ENCODE measurements at places on chromosomes 7 and 10.

GRCh38 chr7:94431619-94432280 is 37.1 kb downstream of the COL1A2 start:
- no peak for DNase-seq

DNA sequence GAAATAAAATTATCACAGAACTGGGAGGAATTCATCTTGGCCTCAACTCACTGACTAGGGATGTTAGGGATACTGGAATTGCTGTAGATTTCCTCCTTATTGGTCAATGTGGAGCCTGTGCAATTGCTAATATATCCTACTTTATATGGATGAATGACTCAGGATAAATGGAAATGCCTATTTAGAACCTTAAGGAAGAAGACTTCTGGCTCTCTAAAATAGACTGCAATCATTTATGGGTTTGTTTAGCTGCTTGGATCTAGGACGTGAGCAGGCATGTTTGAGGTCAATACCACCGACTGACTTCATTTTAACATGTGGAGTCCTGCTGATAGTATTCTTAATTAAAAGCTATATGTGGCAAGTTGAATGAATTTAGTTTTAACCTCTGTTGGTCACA is 1040.1 kb upstream of the LRRN3 start:
- DNase-seq = no peak

GRCh38 chr10:31595992-31596391 is 277.0 kb downstream of the ZEB1 start:
- DNase-seq = no peak

DNA sequence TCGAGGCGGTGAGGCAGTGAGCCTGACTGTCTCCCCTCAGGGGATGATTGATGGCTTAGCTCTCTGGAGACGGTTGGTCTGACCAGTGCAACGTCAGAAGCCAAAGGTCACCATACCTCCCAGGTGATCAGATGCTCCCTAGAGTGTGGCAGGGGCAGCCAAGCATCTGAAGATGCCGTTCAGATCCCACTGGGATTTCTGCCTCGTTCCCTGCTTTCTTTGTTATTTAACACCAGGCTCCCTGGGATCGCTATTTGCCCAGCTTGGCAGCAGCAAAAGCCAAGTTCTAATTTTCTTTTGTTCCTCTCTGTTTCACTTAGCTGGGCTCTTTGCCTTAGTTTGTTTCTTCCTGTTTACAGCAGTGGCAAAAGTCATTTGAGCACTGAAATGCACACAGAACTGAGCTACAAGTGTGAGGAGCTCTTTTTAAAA is 53.5 kb upstream of the SVIL start:
- DNase-seq = no peak

DNA sequence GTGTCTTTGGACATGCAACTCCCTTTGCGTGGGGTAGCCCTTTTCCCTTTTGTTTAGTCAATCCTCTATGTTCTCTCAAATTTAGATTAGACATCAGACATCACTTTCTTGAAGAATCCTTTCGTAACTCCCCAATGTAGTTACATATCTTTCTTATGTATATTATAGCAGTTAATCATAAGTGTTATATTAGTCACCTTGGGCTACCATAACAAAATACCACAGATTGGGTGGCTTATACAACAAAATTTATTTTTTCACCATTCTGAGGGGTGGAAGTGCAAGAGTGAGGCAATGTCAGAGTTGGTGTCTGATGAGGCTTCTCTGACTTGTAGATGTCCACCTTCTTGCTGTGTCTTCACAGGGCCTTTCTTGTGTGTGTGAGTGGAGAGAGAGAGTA is 105.7 kb downstream of the PHTF2 start:
- no peak for DNase-seq

- DNase-seq = no peak
Measured at GRCh38 chr7:77453531-77453930, 37.4 kb upstream of the GSAP start.

DNA sequence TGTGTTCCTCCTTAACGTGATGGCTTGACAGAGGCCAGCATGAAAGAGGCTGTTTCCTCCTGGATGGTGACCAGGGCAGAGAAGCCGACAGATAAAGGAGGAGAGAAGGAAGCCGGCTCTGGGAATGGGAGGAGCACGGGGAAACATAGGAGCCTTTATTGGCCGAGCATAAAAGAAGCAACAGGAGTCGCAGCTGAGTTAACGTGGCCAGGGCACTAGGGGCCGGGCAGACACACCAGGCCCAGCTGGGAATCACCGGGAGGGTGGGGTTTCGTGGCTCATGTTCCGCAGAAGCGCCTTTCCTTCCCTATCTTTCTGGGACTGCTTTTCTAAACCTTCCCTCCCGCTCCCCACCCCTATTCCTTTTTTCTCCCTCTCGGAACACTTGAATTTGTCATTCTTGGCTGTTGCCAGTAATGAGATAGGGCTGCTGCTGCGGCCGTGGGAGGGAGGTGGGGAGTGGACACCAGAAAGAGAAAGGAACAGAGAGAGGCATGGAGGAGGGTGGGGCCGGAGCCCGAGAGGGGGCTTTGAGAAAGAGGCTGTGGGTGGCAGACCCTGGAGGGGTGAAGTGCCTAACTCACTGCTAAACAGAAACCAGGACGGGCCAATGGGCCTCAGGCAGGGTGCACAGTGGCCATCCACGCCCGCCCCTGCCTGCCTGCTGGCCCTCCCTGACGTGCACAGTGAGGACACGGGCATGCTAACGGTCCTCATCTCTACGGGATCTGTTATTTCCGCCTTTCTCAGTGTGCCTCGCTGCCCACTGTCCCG is 65.2 kb downstream of the COL13A1 start:
- DNase-seq = peak; percentile 19

GRCh38 chr7:6116211-6116610 is 85.0 kb downstream of the ANKRD61 start:
- DNase-seq = no peak

- no peak for DNase-seq
Measured at GRCh38 chr10:73494213-73494612, 1.6 kb downstream of the PPP3CB start.

DNA sequence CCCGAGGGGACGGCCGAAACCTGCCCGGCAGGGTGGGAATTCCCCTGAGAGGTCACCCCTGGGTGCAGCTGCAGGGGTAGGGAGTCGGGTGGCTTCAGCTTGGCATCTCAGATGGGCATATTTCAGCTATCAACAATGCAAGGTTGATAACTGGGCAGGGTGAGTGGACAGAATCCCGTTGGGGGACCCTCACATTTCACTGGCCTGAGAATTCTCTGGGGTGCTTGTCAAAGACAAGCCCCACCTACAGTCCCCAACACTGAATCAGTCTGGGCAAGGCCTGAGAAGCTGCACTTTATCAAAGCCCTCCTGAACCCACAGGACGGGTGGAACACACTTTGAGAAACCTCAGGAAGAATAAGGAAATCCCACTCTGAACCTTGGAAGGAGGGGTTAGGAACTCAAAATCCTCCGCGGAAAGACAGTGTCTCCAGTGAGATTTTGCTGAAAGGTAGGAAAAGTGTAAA is 3.1 kb downstream of the RGS10 start:
- no peak for DNase-seq

GRCh38 chr7:67267914-67268313 is 271.3 kb downstream of the TYW1 start:
- DNase-seq = peak; percentile 33

GRCh38 chr10:124742413-124743190 is 1.6 kb downstream of the FAM53B start:
- peak; percentile 70 for DNase-seq

- DNase-seq = no peak
Measured at GRCh38 chr7:139682136-139683013, 95.4 kb downstream of the HIPK2 start.

GRCh38 chr7:94706996-94707740 is 51.2 kb upstream of the SGCE start:
- no peak for DNase-seq

GRCh38 chr7:74289018-74289658 is at the start of gene CLIP2:
Gene CLIP2, plus strand, starts transcription at chr7:74289407. Its CDS starts 28,140 bp downstream, at chr7:74317547.
- DNase-seq = peak; percentile 92

DNA sequence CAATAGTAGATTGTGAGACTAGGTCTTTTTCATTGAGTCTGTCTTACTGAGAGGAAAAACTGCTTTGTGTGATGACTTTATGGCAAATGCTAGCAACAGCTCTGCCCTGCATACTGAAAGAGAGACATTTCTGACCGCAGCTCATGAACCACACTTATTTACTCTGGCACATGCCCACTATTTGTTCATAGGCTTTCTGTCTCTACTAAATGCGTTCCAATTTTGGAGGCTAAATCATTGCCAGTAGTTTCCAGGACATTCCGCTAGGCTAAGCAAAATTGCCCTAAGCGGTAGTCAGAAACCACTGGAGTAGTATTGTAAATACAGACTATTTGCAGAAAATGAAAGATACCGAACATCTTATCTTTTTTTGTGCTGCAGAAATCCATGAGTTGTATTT is 55.6 kb upstream of the DLX6 start:
- no peak for DNase-seq

- no peak for DNase-seq
Measured at GRCh38 chr7:124796771-124797170, 31.2 kb upstream of the GPR37 start.

- no peak for DNase-seq
Measured at GRCh38 chr7:144549861-144550260, 146.4 kb upstream of the NOBOX start.

DNA sequence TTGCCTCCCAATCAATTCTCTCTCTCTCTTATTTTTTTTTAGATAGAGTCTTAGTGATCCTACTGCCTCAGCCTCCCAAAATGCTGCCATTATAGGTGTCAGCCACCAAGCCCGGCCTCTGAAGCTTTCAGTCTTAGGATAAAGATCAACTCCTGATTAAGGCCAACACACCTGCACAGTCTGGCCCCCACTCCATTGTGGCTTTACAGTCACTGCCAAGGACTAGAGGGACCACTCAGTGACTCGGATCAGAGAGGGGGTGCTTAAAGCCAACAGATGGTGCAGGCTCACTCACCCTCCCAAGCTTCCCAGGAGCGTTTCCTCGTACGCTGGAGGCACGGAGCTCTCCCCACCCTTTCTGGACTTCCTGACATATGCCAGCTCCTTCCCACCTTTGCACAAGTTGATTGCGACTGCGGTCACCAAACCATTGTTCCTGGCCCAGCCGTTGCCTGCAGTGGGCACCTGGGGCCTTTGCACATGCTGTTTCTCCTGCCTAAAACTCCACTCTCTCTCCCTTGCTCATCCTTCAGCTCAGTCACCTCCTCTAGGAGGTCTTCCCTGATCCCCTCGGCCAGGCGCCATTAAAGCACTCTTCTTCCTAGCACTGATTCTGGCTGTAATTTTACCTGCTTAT is 1.7 kb upstream of the CDH23 start:
- DNase-seq = peak; percentile 8

- DNase-seq = no peak
Measured at GRCh38 chr7:30479202-30480120, 877 bp upstream of the NOD1 start.

DNA sequence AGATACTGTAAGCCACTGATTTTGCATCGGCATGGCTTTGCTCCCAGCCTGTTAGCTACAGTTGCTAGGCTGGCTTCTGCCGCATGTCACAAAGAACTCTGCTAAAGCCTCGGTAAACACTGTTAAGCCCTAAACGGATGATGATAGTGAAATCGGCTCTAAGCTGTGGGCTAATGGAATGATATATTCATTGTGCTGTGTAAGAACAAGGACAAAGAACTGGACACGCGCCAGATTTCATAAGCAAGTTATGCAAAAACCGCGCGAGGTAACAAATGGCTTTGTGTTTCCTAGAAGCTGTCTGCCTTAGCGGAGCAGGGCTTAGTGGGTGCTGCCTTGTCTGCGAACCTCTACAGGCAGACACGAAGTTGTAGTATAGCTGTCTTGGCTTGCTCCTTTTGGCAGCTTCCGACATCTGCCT is 331.3 kb upstream of the COBL start:
- DNase-seq = peak; percentile 35

DNA sequence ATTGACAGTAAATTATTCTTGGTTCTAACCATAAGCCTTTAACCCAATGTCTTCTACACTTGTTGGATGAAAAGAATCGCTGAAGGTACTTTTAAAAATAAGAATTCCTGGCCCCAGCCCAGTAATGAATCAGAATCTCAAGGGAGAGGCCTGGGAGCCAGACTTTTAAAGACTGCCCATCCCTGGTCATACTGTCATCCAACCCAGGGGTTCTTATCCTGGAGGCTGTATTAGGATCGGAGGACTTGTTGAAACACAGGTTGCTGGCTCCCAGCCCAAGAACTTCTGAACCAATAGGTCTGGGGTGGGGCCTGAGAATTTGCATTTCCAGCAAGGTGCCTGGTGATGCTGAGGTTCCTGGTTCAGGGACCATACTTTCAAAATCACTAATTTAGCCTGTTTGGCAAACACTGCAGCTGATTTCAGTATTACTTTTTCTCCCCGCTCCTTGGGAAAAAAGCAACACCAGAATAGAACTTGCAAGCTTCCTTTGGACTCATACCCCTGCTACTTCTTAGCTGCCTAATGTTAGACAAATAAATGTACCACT is 79.5 kb upstream of the FAM133B start:
- DNase-seq = no peak

DNA sequence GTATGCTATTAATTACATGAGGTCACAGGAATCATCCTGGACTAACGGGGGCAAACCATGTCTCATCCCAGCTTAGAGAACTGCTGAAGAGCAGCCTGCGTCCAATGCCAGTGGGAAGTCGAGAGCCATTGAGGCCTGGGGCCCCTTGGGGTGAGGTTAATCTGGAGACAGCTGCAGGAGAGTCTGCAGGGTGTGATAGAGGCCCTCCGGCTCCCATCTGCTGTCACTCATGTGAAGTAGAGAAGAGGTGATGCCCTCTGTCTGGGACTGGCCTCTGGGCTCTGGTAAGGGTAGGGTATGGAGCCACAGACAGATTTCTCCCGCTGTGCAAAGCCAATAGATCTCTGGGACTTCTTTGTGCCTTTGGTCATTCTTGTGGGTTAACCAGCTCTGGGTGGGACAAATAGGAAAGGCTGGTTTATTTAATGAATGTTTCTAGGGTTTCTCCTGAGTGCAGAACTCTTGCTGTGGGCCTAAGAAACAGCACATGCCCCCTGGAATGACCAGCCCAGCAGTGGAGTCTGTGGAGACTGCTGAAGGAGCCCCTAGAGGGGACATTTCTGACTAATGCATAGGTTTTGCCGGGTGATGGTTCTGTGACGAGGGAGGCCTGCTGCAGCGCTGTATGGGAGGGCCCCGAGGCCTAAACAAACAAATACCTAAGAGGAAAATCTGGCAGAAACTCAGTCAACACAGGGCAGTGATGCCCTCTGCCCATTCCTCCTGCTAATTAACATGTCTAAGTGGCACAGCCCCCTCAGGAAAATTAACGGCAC is 34.5 kb downstream of the CRHR2 start:
- no peak for DNase-seq

- DNase-seq = no peak
Measured at GRCh38 chr7:69260023-69260422, 338.3 kb upstream of the AUTS2 start.

Data from head of caudate nucleus (tissue), 42 donors.